Right atrium auricular region (tissue), 2 donors: ENCODE measurements at places on chromosomes 1 and 21. TPM values are rescaled to one million over a fixed set of nuclear protein-coding genes. Genes with fewer than 3 reads are reported as not detected.

DNA sequence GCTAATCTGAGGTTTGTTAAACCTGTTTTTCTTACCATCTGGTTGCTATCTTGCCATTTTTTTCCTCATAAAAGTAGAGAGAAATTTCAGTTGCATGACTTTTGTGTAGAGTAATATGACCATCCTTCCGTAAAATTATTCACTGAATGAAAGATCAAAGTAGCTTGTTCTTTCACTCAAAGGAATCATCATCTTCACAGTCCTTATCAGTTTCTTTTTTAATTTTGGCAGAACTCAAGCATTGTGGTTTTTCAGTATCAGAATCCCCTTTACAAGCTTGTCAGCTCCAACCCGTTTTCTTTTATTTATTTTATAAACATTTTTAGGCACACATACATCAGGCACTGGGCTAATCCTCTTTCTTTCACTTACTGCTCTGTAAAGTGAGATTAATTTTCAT, 91.7 kb downstream of the UBE2U start:
- H3K27ac ChIP-seq = no peak overlapping the region
- no peak for DNase-seq
- H3K4me3 ChIP-seq = no peak overlapping the region
- H3K36me3 ChIP-seq = no peaks in the 10 kb centered on the region

DNA sequence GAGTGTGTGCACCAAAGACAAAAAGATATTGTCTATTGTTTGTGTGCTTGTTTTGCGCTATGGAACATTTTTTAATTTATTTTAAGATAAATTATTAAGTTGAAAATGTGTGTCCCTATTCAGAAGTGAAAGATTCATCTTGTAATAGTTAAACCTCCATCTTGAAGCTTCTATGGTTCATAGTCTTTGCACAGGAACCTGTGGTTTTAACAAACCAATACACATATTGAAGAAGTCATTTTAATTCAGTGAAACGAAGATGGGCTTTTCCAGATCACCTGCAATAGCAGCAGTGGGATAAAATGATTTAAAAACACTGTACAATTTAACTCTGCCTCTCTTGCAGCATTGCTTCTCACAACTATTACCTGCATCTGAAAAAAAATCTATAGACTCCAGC, 42.6 kb upstream of the QSOX1 start:
- H3K27ac ChIP-seq = no peak overlapping the region
- no peak overlapping the region for H3K4me3 ChIP-seq
- no peaks in the 10 kb centered on the region for H3K4me1 ChIP-seq
- peaks cover 25% of the 10 kb centered on the region for H3K36me3 ChIP-seq
- H3K27me3 ChIP-seq = no peaks in the 10 kb centered on the region

GRCh38 chr1:55526716-55527115, 311.6 kb upstream of the USP24 start:
- DNase-seq = no peak
- no peak overlapping the region for H3K27ac ChIP-seq
- H3K4me3 ChIP-seq = no peak overlapping the region
- no peaks in the 10 kb centered on the region for H3K4me1 ChIP-seq

GRCh38 chr1:219337588-219337987, 163.9 kb downstream of the LYPLAL1 start:
- no peak overlapping the region for H3K4me3 ChIP-seq
- H3K36me3 ChIP-seq = no peaks in the 10 kb centered on the region
- H3K27ac ChIP-seq = no peak overlapping the region
- no peaks in the 10 kb centered on the region for H3K27me3 ChIP-seq
- DNase-seq = no peak
- H3K4me1 ChIP-seq = no peaks in the 10 kb centered on the region

GRCh38 chr1:35190784-35191183, 2.2 kb downstream of the SFPQ start:
- no peak for DNase-seq
- H3K27me3 ChIP-seq = no peaks in the 10 kb centered on the region

- no peak for DNase-seq
- no peaks in the 10 kb centered on the region for H3K27me3 ChIP-seq
- H3K27ac ChIP-seq = no peak overlapping the region
Observed at GRCh38 chr21:15472108-15473040, 257.4 kb upstream of the USP25 start.

- no peaks in the 10 kb centered on the region for H3K4me1 ChIP-seq
- H3K27ac ChIP-seq = no peak overlapping the region
- H3K36me3 ChIP-seq = no peaks in the 10 kb centered on the region
- no peaks in the 10 kb centered on the region for H3K27me3 ChIP-seq
- no peak for DNase-seq
Observed at GRCh38 chr1:35932941-35933340, 2.0 kb downstream of the AGO3 start.

DNA sequence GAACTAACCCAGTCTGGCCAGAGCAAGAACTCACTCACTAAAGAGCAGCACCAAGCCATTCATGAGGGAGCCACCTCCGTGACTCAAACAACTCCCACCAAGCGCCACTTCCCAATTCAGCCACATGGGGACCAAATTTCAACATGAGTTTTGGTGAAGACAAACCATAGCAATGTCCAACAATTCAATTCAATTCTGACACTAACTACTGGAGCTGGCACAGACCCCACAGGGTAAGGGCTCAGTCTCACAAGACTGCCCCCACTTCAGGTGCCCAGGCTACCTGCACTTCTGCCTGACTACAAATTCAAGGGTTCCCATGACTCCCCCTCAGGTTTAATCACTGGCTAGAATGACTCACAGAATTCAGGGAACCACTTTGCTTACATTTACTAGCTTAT, 48.8 kb upstream of the RAP1A start:
- no peak overlapping the region for H3K4me3 ChIP-seq
- no peaks in the 10 kb centered on the region for H3K4me1 ChIP-seq
- no peak for DNase-seq
- H3K36me3 ChIP-seq = no peaks in the 10 kb centered on the region
- no peak overlapping the region for H3K27ac ChIP-seq

ARTN gene
- not detected for total RNA-seq

NCAM2 gene
- 2.3 TPM for total RNA-seq

GUCA2A gene
- not detected for total RNA-seq

OR2T35 gene
- not detected for total RNA-seq

HHIPL2 gene
- total RNA-seq = not detected

AURKAIP1 gene
- 159 TPM for total RNA-seq
